ENCODE measurements at places on chromosomes 12 and 14.

- DNase-seq: no peak
Observed at GRCh38 chr14:95313707-95314106, 6.0 kb downstream of the CLMN start.

GRCh38 chr12:120472521-120472920 is 3.0 kb upstream of the SRSF9 start:
- no peak for DNase-seq

DNA sequence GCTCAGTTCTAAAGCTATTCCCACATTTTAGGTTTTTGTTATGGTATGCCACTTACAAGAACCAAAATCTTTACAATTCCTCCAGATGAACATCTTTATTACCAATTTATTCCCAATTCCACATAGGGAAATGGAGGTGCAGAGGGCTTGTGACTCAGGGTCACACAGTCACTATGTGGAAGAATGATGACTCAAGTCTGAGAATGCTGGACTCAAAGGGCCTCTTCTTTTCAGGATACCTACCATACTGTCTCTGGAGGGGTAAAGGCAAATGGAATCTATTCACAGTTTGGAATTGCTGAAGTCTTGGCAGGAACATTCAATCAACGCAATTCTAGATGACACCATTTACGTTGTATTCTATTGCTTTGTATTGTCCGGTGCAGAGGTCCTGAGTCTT is 48.2 kb upstream of the MANSC4 start:
- DNase-seq: no peak

GRCh38 chr14:35268946-35269345 is 23.2 kb upstream of the PSMA6 start:
- no peak for DNase-seq

- DNase-seq: no peak
Observed at GRCh38 chr12:112514926-112515642, 96.3 kb downstream of the PTPN11 start.

DNA sequence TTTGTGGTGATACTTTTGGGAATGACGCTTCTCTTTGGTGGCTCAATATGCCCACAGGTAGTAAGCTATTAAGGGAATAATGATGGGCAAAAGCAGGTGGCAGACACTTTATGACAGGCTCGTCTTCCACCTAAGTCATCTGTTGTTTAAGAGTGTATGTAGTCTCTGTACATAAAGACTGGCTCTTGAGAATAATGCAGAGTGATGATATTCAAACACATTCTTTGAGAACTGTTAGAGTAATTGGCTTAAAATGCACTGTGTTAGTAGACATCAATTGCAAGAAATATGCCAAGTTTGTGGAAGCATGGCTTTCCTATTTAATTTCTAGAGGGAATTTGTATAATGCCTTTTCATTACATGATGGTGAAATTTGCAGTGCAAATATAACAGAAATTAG is 694.8 kb upstream of the MIS18BP1 start:
- no peak for DNase-seq

GRCh38 chr12:112615196-112615595 is 176.4 kb upstream of the RPH3A start:
- DNase-seq: no peak

DNA sequence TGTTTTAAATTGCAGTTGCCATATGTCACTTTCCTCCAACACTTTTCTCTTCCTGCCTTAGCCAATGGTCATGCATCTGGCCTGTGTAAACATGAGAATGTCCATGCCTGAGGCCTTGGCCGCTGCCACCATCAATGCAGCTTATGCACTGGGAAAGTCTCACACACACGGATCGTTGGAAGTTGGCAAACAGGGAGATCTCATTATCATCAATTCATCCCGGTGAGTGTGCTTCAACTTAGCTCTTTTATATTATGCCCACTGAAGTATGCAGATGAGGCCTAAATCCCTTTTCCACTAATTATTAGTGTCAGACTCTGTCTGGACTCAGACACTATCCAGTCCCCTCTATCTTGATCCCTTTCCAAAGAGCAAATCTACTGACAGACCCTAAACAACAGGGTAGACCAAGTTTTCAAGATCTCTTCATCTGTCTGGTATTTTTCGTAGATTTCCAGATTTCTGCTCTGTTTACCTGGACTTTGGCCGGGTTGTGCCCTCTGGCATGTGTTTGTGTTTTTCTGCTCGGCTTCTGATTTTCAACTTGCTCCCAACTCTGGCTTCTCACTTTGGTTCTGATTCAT is 23.2 kb downstream of the AMDHD1 start:
- no peak for DNase-seq

GRCh38 chr12:105567061-105567460 is 236.6 kb downstream of the C12orf75 start:
- DNase-seq: no peak

DNA sequence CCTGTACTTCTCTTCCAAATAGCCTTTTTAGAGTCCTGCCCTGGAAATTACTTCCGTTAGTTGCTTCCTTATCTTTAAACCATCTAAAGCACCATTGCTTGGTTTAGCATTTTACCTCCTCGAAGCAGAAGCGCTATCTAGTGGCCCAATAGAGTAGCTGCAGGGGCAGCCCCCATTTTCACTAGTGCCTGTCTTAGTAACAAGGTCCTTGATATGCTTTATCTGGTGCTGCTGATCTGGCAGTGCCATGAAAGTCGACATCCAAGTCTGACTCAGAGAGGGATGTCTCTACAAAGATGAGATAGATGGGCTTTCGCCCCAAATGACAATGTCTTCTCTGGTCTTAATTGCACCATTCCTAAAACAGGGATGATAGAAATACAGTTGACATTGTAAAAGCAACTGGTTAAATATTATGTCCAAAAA is 25.0 kb upstream of the CIT start:
- DNase-seq: peak; percentile 44

GRCh38 chr12:90086281-90086680 is 377.6 kb upstream of the ATP2B1 start:
- no peak for DNase-seq

DNA sequence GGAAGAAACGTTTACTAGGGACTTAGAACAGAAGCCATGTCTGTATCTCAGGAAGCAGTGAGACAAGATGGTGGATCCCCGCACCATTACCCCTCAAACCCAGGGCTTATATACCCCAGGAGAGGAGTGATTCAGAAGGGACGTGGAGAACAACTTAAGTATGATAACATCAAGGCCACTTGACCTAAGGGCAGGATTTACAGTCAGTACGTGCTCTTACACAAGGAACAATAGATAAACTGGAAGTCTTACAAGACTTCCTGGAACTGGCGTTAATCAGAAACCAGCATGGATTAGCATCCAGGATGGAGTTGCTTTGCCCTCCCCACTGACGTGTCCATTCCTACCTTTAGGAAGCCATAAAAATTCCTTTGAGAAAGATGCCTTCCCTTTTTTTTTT is 8.6 kb upstream of the ETFBKMT start:
- DNase-seq: no peak

GRCh38 chr12:121391619-121392324 is 8.1 kb upstream of the RNF34 start:
- DNase-seq: peak; percentile 25

GRCh38 chr12:44584625-44585024 is 291.5 kb downstream of the NELL2 start:
- no peak for DNase-seq

GRCh38 chr14:91144425-91145145 is 30.7 kb downstream of the DGLUCY start:
- DNase-seq: no peak

DNA sequence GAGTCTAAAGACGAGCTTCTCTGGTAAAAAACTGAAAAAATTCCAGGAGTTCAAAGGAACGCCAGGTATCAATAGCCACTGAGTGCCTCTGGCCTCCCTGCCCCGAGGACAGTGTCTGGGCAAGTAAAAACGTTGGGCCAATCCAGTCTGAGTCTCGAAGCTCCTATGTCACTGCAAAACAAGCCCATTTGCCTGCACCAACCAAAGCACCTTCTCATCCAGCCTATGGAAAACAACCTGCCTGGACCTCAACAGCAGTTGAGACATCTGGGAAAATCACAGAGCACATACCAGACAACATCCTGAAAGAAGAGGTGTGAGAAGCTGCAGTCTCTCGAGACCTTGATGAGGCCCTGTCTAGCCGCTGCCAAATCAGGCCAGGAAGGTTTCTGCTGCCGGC is 56.6 kb downstream of the RNF34 start:
- DNase-seq: no peak

- no peak for DNase-seq
Observed at GRCh38 chr12:94286583-94287244, 138.3 kb downstream of the PLXNC1 start.

DNA sequence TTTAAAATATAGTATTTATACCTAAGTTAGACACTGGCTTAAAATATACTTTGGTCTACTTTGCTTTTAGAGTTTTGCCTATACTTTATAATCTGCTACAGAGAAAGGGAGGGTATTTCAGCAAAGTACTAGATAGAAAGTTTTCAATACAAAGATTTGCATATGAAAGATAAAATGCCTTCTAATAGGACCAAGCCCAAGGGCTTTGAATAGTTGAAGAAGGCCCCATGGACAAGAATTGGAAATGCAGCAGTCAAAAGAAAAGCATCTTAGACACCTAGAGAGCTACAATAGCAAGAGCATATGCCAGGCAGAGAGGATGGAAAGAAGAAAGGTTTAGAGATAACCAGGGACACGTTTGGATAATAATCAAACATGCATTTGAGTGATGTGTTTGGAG is 83.1 kb upstream of the DNM1L start:
- no peak for DNase-seq

DNA sequence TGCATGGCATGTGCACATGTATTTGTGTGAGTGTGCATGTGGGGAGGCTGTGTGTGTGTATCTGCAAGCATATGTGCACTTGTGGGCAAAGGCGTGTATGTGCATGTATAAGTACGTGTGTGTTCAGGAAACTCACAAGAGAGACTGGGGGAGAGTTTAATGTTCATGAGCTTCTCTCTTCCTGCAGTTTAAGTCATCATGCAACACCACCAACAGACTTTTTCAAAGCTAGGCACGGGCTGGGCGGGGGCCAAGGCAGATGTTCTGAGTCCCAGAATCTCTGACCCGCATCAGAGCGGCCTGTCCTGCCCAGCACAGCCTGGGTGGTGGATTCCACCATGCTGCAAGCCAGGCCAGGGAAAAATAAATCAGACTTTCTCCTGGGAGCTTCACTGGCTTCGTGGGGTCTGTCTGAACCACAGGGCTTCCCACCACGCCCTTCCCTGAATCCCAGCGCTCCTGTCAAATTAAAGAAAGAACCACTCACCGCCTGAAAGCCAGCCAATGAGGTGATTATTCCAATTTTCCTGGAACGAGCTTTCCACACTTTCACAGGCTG is 75.7 kb downstream of the PITPNM2 start:
- no peak for DNase-seq

GRCh38 chr12:52054833-52055730 is 3.8 kb downstream of the NR4A1 start:
- DNase-seq: no peak

DNA sequence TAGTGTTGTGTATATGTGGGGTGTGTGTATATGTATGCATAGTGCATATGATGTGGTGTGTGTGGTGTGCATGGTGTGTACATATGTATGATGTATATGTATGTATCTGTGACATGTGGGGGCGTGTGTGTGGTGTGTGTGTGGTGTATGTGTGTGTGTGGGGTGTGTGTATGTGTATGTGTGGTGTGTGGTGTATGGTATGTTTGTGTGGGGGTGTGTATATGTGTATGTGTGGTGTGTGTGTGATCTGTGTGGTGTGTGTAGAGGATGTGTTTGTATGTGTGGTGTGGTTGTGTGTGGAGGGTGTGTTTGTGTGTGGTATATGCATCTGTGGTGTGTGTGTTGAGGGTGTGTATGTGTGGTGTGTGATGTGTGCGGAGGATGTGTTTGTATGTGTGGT is 61.6 kb downstream of the CLMN start:
- no peak for DNase-seq

DNA sequence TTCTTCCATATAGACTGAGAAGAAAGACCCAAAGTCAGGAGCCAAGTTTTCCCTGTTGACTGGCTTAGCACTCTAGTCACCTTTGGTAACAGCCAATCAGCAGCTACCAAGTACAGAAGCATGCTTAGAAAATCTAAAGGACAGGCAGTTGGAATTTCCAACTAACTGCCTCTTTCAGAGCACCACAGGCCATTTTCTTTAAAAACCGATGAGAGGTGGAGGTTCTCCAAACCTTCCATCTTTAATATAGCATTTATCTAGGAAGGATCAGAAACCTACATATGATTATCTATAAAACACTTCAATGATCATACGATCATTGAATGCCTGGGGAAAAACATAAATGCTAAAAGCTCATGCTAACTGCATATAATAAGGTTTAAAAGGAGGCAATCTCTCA is at the start of gene CATSPERB:
TSS of gene CATSPERB (minus strand) at position 101 of the 400 bp plus-strand sequence. CDS start 2,607 bp downstream, outside the sequence.
- DNase-seq: no peak

DNA sequence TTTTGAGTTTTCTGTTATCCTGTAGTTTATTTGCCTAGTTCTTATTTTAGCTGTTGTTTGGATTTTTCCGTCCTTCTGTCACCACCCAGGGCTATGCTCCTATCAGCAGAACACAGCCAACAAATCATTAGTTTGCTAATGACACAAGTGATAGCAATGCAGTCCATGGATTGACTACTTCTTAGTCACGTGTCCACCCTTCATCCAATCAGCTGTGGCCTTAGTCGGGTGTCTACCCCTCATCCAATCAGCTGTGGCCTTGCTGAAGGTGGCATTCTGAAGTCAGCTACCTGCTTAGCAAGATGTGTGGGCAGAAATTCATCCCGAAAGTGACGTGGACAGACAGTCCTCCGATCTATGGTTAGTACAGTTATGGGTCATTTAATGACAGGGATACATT is 182.3 kb downstream of the GALC start:
- no peak for DNase-seq

DNA sequence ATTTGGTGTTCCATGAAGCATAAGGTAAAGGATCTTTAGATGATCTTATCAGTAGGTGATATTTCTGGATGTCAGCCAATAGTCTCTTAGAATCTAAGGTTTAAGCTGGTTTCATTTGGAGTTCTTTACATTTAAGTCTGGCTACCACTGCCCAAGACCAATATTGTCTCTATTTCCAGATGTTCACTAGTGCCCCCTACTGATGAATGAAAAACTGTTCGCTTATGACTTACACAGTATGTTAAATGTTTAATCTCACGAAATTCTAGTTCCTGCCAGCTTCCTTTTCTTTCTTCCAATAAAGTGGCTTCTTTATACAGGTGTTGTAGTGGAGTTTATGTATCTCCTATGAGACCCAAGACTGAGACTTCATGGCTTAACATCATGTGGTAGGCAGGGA is 31.8 kb upstream of the MIS18BP1 start:
- DNase-seq: no peak

Measured in muscle of arm (tissue), 14 donors.